ENCODE measurements at places on chromosomes 4 and X.
A peak's percentile ranks its signal among the peaks of the same experiment; 100 is the strongest.

DNA sequence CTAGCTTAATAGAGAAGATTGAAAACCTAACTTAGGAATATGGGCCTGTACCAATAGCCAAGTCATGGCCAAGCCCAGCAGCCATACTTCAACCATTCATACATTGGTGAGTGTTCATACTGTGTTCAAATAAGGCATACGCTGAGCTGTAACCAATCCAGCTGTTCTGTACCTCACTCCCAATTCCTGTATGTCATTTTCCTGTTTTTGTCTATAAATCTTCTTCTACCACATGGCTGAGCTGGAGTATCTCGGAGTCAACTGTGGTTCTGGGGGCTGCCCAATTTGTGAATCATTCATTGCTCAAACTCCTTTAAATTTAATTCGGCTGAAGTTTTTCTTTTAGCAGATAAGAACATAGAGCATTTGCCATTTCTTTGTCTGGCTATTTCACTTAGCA lies 195.3 kb upstream of the ANKRD50 start:
- peak; percentile 90 for DNase-seq

DNA sequence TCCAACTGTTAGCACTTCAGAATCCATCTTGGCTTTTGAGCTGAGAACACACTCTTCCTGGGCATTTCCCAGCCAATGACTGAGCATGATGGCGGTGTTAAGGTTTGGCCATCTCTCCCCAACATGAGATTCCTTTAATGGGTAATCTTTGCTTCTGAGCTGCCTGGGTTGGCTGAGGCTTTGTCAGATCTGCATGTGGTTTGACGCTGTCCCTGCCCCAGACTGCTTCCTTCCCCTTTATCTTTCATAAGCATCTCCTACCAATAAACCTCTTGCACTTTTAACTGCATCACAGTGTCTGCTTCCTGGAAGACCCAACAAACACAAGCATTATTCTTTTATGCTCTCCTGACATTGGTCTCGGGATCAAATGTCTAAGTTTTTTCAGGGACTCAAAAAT lies 31.5 kb upstream of the DIPK2B start:
- no peak for DNase-seq

- DNase-seq = peak; percentile 93
Measured at GRCh38 chr4:47145630-47146029, 114.3 kb downstream of the GABRB1 start.

DNA sequence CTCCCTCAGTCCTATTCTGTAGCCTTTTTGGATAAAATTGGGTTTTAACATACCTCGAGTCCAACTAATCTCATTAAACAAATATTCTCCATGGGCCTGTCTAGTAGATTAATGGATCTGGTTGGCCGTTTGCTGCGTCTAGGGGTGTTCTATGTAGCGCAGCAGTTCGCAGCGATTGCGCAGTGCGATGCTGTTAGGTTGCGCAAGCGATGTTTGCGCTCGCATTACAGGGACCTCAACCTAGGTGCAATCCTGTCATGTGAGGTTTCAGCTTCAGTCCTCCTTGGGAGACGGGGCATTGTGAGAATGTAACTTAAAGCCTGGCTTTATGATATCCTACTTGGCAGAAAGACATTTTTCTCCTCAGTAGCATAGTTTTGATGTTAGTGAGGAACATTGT lies 14.0 kb downstream of the OGT start:
- no peak for DNase-seq

DNA sequence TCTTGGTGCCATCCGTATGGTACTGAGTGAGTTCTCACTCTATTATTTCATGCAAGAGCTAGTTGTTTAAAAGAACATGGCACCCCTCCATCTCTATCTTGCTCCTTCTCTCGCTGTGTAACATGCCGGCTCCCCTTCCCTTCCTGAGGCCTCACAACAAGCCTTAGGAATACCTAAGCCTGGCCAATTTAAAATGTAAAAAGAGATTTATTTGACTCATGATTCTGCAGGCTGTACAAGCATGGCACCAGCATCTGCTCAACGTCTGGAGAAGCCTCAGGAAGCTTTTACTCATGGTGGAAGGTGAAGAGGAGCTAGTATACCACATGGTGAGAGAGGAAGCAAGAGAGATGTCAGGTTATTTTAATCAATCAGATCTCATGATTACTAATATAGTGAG lies 90.4 kb upstream of the NUDT10 start:
- no peak for DNase-seq

GRCh38 chr4:104494822-104495559 lies at the start of gene CXXC4:
TSS of gene CXXC4 (minus strand) at chr4:104494894. CDS start at chr4:104491802, 3,092 bp downstream.
- DNase-seq = peak; percentile 66

GRCh38 chr4:86356425-86357210 lies 3.2 kb downstream of the MAPK10 start:
- DNase-seq = no peak

DNA sequence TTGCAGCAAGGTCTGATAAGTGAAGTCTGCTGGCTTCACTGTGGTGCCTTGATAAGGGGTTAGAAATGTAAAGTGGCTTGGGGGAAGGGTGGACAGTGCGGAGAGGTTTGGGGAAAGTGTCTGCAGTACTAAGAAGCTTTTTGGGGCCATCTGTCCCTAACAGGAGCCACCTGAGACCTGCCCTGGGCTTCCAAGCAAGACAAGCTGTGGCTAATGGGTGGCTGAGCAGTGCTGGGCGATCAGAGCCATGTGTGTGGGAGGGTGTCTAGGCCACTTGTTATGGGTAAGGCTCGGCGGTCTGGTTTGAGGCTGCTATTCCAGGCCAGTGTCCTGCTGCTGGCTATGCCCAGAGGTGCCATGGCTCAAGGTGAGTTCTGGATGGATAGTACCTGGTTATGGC lies 185.4 kb upstream of the MTMR8 start:
- DNase-seq = no peak

DNA sequence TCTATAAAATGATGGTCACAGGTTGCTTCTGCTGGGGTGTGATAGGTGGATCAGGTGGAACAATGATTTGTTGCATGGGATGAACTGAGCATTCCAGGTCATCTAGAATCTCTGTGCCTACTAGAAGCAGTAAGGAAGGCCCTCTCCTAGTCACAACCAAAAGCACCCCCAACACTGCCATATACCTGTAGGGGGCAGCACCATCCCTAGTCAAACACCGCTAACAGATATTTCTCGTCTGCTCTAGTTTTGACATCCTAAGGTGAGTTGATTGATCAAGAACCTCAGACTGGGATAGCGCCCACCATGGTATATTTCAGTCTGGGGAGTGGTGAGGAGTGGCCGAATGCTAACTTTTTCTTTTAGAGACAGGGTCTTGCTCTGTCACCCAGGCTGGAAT lies 160.2 kb downstream of the NHS start:
- DNase-seq = no peak

GRCh38 chr4:130074096-130074495 lies 978.1 kb downstream of the C4orf33 start:
- DNase-seq = no peak

- no peak for DNase-seq
Measured at GRCh38 chr4:101187841-101188240, 159.5 kb downstream of the PPP3CA start.

DNA sequence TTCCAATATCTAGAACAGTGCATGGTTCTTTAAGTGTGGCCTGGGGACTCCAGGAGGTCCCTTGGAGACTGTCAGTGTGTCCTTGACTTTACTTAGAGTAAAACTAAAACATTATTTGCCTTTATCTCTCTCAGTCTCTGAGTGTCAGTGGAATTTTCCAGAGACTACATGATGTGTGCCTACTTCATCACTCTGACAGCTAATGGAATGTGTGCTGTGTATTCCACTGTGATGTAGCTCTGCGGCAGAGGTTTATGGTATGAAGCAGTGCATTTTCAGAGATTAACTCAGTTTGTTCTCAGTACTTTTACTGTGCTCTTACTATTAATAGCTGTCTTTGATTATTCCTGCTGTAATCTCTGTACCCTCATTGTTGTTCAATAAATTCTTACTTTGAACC lies 85.6 kb downstream of the MANBA start:
- no peak for DNase-seq

DNA sequence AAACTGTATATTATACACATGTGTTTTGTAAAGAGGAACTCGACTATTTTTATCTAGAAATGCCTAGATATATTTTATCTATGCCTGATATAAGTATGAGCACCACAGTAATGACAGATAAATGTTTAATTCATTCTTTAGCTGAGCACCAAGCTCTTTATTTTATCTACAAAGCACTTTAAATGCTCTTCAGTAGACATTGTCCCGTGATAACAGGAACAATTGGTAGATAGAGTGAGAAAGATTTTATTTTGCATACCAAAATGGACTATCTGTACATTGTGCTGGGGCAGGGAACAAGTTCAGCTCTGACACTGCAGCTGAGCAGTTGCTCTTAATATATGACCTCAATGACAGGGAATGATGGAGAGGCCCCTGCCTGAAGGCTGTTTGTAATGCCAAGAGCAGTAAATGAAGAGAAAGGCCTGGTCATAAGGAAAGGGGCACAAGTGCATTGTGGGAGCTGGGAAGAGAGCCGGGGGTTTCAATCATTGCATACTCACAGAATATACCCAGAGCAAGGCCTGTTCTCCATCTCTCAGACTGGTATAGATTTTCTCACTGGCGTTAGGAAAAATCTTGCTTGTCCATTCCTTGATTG lies 57.3 kb downstream of the SEPTIN11 start:
- peak; percentile 30 for DNase-seq

- peak; percentile 0 for DNase-seq
Measured at GRCh38 chrX:39309018-39309635, 507.9 kb downstream of the MID1IP1 start.

GRCh38 chr4:105059337-105059736 lies 87.3 kb upstream of the TET2 start:
- no peak for DNase-seq

DNA sequence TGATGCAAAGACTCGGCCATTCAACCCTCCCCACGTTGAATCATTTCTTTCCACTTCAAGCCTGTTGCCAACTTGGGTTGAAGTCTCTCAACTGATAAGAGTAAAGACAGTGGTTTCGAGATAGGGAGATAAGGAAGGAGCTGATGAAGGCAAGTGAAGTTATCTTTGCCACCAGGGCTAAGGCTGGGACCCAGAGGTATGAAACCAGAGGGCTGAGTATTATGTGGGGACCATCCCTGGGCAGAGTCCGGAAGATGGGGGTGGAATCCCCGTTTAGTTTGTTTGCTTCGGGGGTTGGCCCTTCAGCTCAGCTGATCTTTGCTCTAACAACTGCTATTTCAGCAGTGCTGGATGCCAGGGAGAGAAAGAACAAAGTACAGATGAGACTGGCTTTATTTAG lies 2.3 kb upstream of the XPNPEP2 start:
- DNase-seq = no peak

- DNase-seq = peak; percentile 55
Measured at GRCh38 chr4:20565075-20565721, 135.1 kb upstream of the PACRGL start.

DNA sequence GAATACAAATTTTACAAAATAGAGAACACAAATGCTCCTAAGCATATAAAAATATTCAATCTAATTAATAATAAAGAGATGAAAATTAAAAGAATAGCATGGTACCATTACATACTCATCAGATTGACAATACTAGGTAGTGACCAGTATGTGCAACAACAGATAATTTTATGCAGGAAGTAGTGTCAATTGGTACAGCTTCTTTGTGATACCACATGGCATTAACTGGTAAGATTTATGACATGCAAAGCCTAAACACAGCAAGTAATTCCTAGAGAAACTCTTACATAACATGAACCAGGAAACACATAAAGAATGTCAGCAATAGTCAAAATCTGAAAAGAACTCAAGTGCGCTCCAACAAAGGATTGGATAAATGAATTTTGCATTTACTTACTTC lies 26.3 kb downstream of the CXCL2 start:
- DNase-seq = no peak

DNA sequence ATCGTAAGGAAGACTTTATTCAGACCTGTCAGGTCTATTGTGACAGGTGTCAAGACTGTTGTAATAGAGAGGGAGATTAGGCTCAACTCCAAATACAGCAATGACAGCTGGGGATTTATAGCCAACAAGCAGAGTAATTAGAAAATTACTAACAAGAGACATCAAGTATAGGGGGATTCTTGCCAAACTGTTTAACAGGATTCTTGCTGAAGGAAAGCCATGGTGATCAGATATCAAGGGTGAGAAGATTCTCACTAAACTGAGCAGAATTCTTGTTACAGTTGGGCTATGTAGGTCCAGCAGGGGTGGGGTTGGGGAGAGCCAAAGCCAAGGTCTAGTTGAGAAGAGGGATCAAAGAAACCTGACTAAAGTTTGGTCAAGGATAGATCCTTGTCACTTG lies 461.0 kb upstream of the GALNT7 start:
- no peak for DNase-seq

DNA sequence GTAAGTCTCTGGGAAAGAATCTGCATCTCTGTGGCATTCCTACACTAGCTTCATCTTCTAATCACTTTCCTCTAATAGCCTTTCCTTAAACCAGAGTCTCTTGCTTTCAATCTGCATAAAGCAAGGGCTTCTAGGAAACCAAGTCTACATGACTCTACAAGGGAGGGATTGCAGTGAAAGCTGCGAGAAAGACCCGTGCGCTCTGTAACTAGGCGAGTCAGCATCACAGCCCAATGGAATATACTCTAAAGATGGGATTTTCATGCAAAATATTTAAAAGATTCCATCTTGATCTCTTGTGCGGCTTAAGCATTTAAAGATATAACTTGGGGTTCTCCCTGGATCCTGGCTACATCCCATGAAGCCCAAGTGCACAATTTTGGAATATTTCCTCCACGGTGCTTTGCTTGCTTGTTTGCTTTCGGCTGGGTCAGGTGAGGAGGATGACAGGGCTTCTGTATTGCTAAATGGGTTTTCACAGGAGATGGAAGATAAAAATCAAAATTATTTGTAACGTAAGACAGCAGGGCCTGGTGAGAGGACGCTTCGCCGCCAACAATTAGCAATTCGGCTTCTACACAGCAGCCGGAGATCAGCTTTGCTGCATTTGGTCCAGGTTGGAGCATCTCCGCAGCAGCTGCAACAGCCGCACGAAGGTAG lies 687 bp upstream of the GRIA2 start:
- DNase-seq = no peak

DNA sequence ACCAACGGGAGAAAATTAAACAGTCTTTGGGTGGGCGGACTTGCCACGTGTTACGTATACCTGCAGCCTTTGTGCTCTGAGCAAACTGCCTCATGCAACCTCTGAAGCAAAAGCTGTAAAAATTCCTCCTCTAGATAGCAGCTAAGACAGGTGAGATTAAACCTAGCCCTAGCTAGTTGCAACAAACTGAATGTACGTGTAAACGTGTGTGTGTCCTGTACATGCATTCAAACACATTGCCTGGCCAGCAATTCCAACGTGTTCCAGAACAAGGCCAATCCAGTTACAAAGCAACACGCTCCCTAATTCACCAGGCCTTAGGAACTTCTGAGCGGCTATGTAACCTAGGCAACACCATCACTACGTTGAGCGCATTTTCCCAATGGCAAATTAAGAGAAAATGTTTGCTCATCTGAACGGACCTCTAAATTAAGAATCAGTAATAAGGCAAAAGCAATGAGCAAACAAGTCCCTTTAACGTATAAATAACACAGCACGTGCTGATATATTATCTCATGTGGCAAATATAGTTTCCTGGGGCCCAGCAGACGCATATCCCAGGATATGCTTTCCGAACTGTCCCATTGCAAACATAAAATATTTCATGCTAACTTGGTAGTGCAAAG lies 792 bp downstream of the PPID start:
- DNase-seq = peak; percentile 67
